Activated CD8-positive, alpha-beta T cell treated with anti-CD3 and anti-CD28 coated beads, Interleukin-2, amount 10 ng/mL, durations not matched to agents 7 days and 5 days (primary cell): ENCODE measurements at places on chromosomes 2 and 18.

GRCh38 chr2:101113441-101114267 lies 37.5 kb downstream of the TBC1D8 start:
- no peak for DNase-seq

DNA sequence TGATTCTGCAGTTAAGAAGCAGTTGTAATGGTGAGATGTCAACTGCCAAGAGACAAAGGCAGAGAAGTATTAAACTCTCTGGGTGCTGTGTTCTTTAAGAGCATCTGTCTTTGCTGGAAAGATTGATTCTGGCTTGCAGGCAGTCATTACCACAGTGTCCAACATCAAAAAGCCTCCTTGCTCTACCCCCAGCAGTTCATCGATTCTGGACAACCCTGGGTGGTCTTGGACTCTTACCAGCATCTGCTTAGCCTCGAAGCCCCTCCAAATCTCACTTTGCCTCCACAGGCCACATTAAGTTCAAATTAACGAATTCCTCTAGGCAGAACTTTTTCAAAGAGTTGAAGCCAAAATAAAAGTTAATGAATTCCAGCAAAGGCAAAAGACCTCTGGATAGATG lies 1061.4 kb downstream of the TSN start:
- no peak for DNase-seq

- DNase-seq: no peak
These were observed 115.6 kb downstream of the COLEC12 start for GRCh38 chr18:384897-385296.

DNA sequence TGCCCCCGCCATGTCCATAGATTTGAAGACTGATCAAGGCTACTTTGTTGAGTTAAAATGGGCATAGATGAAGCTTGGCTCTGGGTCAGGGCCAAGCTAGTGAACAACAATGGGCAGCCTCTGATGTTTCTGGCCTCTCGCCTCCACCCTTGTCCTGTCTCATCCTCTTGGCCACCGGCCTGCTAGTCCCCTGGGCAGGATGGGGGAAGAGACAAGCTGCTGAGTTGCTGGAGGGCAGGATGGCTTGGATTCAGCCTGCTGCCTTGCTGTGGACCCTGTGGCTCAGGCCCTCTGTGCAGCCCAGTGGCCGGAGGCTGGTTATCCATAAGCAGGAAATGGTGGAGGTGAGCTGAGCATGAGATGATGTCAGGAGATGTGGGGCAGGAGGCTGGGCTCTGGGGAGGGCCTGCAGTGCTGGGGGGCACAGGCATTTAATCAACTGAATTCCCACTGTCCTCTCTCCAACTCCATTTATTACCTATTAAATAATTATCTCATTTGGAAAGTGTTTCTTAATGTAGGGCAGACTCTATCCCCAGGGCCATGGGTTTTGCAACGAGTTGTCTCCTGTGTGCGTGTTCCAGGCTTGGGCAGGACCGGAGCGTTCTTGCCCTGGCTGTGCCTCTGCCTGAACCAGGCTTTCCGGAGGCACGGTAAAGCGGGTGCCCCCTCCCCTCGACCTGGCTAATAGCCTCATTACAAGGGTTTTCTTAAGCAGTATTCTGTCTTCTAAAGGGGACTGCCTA lies 122.9 kb downstream of the GLI2 start:
- DNase-seq: no peak

DNA sequence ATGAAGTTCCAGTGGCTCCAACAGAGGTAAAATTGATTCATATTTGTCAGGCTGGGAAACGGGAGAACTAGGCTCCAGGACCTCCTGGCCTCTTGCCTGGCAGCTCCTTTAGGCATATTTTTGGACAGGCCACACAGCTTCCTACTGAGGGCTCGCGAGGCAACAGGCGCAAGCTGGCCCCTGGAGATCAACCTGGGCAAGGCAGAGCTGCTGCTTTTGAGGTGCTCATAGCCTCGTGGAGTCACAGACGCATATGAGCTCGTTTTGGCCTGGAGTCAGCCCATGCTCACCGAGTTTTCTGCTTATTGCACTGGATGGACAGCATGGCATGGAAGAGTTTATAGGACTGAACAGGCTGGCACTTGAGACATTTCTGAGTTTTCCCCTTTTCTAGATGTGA lies 97.7 kb downstream of the CAPN13 start:
- no peak for DNase-seq

GRCh38 chr2:151344906-151345305 lies 12.5 kb upstream of the TNFAIP6 start:
- no peak for DNase-seq

GRCh38 chr18:398935-399630 lies 101.4 kb downstream of the COLEC12 start:
- no peak for DNase-seq

DNA sequence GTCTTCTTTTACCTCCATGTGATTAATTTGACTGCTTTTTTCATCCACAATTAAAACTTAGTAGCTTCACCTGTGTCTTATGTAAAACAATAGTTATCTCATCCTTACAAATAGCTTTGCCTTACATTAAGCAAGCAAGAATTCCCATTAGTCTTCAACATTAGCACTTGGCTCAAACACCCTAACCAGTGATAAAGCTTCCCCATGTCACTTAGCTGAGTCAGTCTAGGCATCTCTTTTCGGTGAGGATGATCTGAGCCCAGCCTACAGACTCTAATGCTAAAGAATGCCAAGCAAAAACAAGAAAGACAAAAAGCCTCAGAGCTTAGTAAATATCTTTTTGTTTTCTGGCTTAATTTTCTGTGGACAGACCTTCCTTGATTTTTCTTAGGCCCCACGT lies 26.1 kb downstream of the GAD1 start:
- no peak for DNase-seq

DNA sequence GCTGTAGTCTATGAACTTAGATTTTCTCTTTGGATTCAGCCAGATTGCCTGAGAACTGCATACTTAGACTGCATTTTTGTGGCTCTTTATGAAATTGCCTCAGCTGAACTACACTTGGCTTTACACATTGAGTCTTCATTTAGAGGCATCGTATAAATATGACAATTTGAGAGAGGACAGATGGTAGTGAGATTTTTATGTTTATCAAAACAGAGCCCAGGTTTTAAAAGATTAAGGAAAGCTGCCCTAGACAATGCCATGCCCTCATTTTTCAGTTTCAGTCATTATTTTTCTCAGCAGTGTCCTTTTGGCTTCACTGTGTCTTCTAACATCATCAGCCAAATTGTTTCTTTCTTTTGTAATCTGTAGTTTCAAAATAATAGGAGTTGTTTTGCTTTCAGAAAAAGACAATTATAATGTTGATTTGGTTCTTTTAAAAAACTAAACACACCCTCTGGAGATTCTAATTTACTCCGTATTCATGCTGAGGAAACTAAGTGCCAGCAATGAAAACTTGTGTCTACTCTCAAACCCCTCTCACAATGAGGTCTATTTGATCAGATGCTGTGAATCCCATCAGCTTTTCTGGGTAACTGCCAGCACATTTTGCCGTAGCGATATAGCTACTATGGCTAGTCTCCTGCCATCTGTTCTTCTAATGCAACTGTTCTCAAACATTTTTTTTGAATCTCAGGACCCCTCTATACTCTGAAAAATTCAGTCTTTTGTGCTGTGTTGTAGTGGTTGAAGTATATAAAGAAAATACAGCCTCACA lies 46.2 kb downstream of the TWSG1 start:
- no peak for DNase-seq

DNA sequence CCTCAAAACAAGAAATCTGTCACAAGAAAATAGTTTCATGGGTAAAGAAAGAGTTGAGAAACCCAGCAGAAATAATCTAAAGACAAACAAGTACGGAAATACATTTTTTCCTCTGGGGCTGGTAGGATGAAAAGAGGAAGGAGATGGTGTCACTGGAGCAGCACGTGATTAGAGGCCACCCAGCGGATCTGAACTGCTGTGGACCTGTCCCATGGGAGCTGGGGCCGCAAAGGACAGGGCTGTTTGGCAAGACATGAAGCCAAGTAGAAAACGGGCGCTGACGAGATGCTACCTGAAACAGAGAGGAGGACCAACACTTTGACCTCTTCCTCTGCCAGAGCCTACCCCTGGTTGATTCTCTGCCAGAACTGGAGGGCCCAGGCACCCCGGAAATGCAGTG lies 295.4 kb upstream of the ATP5MC3 start:
- no peak for DNase-seq

- DNase-seq: no peak
These were observed 12.1 kb downstream of the PSD4 start for GRCh38 chr2:113185664-113186432.

- no peak for DNase-seq
These were observed 34.8 kb downstream of the TET3 start for GRCh38 chr2:74019516-74019915.
